ENCODE measurements at places on chromosomes 3 and 15.
A peak's percentile ranks its signal among the peaks of the same experiment; 100 is the strongest.

DNA sequence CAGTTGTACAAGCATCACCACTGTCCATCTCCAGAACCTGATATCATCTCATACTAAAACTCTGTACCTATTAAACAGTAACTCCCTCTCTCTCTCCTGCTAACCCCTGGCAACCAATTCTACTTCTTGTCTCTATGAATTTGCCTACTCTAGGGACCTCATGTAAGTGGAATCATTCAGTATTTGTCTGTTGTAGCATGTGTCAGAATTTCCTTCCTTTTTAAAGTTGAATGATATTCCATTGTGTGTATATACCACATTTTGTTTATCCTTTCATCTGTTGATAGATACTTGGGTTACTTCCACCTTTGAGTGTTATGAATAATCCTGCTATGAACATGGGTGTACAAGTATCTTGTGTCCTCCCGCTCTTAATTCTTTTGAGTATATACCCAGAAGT, 16.6 kb downstream of the ZNF592 start:
- DNase-seq, result no peak

DNA sequence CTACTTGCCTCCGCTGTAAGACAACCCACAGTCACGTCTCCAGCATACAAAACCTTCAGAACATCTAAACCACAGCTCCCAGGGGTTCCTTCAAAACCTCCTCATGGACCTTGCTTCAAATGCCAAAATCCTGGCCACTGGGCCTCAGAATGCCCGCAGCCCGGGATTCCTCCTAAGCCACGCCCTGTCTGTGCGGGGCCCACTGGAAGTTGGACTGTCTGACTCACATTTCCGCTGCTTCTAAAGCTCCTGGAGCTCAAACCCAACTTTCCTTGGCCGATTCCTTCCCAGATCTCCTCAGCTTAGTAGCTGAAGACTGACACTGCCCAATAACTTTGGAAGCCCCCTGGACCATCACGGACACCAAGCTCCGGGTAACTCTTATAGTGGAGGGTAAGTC, 17.9 kb upstream of the OR5H6 start:
- no peak for DNase-seq

GRCh38 chr15:31277335-31278060, 49.1 kb upstream of the KLF13 start:
- DNase-seq, result no peak

- no peak for DNase-seq
Measured at GRCh38 chr3:16423298-16423697, 90.2 kb downstream of the RFTN1 start.

- DNase-seq, result no peak
Measured at GRCh38 chr3:4752201-4753072, 226.8 kb upstream of the BHLHE40 start.

- no peak for DNase-seq
Measured at GRCh38 chr3:162302983-162303624, 806.5 kb downstream of the OTOL1 start.

DNA sequence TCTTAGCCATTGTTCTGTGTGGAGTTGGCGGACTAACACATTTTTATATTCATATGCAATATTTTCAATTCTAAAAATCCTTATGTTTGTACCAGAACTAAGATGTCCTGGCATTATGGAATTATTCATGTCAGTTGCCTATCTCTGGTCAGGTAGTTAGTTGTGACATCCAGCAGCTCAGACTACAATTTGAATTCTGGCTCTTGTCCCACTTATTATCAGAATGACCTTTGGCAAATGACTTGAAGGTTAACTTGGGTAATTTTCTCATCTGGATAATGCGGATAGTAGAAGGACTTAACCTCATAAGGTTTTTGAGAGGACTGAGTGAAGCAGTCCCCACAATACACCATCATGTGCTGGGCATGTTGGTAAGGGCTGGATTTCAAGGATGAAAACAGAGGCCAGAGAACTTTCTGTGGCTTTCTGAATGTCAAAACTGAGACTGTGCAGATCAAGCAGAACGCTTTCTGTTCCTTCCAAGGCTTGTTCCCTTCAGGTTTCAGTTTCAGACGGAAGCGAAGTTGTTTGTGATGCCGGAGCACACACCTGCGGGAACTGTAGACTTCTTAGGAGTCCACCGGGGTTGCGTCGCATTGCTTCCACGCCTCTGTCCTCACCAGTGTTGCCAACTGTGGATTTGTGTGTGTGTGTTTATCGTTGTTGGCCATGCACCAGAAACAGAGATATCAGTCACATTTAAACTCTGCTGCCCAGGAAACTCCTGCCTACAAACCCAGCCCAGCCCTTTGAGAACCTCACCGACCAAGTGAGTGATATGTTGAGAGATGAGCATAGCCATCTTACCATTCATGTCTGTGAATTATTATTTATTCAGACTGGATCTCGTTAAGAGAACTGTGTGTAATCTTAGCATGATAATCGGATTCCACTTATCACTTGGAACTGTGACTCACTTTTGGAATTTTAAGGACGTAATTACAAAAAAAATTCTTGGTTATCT, 76.0 kb downstream of the PTPRG start:
- DNase-seq, result peak; percentile 23

- DNase-seq, result no peak
Measured at GRCh38 chr15:64010719-64011118, 35.6 kb downstream of the DAPK2 start.

DNA sequence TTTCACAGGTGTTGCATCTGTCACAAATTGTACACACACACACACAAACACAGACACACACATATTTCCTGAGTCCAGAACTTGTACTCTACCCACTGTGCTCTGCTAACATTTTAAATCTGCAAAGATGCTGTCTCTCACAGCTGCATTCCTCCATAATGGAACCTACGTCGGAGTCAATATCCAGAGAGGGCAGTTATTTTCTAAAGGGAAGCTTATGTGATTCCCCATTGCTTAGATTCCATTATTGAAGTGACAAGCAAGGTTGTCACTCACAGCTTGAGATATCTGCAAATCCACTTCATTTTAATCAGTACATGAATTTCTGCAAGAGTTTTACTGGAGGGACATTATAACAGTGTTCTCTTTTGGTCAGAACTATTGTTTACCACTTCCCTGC, 992.4 kb downstream of the NSUN3 start:
- no peak for DNase-seq

GRCh38 chr3:62180514-62180913, 192.8 kb downstream of the FEZF2 start:
- DNase-seq, result no peak

- no peak for DNase-seq
Measured at GRCh38 chr3:118495206-118495605, 539.4 kb downstream of the IGSF11 start.

- DNase-seq, result no peak
Measured at GRCh38 chr15:65066001-65066634, 1.7 kb downstream of the RASL12 start.

DNA sequence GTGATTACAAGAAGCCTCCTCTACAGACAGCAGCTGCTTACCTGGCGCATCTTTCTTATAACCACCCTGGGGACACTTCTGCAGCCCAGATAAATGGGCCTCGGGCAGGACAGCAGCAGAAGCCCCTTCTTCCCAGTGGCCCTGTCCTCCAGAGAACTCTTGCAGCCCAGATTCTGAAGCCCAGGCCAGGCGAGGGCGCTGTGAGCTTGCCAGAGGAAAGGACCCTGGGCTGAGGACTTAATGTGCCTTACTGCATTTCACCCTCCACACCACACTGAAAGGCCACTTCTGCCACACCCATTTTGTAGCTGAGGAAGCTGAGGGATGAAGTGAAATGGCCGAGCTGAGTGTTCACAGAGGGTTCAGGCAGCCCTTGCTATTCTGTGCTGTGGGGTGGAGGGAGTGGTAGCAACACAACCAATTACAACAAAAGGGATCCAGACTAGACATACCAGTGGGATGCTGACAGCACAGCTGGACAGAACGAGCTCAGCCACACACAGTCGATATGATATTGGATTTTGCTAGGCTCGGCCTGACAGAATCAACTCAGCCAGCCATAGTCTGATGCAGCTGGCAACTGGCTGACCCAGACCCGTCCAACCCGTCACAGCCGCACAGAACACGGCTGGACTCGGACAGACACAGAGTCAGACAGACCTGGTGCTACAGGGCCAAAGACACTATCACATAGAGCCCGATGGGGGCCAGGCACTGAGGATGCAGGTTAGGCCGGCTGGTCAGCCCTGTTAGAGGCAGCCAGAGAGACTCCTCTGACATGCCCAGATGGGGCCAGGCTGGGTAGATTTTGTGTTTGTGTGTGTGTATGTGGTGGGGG, 7.3 kb downstream of the ACOX2 start:
- no peak for DNase-seq

DNA sequence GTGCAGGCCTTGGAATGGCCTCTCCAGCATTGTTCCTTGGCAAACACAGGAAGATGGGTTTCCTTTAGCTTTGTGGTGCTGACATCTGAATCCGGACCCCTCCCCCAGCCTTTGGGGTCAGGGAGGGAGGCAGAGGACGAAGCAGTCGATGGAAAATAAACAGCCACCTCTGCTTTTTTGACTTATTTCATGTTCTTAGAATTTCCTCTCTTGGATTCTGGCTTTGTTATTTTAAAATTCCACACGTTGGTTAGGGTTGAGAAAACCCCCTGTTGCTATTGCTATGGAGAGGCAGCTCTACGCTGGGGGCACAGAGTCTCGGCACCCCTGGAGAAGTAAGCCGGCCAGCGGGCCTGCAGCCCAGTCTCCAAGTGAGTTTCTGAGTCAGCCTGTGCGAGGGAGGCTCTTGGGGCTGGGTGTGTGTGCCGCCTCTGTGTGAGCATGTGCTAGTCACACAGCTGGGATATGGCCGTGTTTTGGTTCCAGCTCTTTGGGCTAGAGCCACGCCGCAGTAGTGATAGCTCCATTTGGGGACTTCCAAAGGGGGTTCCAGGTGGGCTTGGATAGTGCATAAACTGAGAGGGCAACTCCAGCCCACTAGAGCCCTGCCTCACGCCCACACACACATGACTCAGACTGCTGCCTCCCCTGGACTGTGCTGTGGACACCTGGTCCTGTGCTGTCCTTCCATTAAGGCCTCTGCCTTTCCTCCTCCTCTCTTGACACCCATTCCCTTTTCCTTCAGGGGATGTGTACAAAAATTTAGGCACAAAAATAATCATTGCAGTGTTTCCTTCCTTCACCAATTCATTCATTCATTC, 58.8 kb downstream of the AMOTL2 start:
- DNase-seq, result no peak

GRCh38 chr15:40333922-40334492, 6.7 kb downstream of the CCDC9B start:
- DNase-seq, result no peak

DNA sequence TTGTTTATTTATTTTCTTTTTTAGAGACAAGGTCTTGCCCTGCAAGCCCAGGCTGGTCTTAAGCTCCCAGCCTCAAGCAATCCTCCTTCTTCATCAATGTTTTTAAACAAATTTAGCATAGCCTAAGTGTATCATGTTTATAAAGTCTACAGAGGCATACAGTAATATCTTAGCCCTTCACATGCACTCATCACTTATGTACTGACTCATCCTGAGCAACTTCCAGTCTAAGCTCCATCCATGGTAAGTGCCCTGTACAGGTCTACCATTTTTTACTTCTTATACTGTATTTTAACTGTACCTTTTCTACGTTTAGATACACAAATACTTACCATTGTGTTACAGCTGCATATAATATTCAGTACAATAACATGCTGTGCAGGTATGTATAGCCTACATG, 860.0 kb downstream of the FHIT start:
- no peak for DNase-seq

- no peak for DNase-seq
Measured at GRCh38 chr3:330494-331115, 134.0 kb downstream of the CHL1 start.

DNA sequence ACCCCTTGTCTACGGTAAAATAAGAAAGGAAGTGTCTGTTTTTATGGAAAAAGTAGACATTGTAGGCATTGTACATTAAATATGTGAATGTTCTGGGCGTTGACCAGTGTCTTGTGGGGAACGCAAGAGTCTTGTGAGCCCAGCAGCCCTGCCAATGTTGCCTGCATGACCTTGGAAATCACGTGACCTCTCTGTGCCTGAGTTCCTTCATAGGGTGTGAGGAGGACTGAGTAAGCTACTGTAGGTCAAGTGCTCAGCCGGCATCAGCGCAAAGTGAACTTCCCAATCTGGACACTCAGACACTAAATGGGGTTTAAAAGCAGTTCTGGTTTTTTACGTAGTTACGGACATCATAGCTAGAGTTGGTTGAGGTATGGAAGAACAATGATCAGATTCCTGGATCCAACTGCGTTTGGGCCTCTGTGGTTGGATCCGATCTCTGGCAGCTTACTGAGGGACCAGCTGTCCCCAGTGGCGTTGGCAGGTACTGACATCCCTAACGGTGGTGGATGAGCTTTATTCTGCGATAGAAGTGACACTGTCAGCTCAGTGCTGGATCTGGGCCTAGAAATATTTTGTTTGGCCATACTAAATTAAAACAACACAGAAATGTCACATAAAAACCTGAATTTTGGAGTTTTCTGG, 63.8 kb downstream of the SPSB4 start:
- no peak for DNase-seq

DNA sequence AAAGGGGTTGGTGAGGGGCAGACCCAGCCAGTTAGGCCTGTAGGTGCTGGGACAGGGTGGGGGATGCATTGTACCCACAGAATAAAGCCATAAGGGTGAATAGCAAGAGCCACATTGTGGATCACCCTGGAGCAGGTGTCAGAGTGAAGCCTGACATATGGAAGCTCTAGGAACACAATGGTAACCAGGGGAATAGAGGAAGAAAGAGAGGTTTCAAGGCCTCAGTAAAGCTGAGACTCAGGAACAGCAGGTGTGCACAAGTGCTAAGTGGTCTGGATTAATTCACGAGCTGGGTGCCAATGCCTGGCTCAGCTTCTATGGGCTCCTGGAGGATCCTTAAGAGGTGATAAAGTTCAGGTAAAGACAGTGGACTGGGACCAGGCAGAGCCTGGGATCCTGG, 323.7 kb upstream of the CTNNB1 start:
- no peak for DNase-seq

DNA sequence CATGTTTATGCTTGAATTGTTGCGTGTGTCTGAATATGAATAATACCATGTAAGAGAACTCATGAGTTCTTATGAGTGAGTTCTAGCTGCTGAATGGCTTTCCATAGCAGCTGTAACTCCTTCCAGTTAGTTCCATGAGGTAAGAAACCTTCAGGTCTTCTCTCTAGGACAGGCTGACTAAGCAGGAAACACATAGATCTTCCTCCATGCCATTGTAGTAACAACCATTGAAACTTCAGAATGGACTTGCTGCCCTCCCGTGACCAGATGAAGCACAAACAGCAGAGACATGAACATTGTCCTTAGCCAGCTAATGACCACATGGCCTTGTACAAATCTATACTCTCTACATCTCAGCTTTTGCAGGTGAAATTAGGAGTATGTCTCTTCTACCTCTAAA, 200.0 kb downstream of the ZNF385D start:
- DNase-seq, result no peak
